ENCODE measurements at places on chromosomes 11 and 22.

DNA sequence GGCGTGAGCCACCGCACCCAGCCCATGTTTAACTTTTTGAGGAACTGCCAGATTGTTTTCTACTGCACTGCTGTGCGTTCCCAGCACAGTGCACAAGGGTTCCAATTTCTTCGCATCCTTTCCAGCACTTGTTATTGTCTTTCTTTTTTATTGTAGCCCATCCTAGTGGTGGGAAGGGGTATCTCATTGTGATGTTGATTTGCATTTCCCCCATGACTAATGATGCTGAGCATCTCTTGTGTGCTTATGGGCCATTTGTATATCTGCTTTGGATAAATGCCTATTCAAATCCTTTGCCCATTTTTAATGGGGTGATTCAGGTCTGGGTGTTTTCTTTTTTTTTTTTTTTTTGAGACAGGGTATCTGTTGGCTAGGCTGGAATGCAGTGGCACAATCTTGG, 36.6 kb upstream of the SYT7 start:
- no peak for DNase-seq

- DNase-seq = no peak
Measured at GRCh38 chr11:34302046-34302921, 55.5 kb downstream of the ABTB2 start.

GRCh38 chr11:72293910-72294615, 50.1 kb upstream of the PHOX2A start:
- no peak for DNase-seq

DNA sequence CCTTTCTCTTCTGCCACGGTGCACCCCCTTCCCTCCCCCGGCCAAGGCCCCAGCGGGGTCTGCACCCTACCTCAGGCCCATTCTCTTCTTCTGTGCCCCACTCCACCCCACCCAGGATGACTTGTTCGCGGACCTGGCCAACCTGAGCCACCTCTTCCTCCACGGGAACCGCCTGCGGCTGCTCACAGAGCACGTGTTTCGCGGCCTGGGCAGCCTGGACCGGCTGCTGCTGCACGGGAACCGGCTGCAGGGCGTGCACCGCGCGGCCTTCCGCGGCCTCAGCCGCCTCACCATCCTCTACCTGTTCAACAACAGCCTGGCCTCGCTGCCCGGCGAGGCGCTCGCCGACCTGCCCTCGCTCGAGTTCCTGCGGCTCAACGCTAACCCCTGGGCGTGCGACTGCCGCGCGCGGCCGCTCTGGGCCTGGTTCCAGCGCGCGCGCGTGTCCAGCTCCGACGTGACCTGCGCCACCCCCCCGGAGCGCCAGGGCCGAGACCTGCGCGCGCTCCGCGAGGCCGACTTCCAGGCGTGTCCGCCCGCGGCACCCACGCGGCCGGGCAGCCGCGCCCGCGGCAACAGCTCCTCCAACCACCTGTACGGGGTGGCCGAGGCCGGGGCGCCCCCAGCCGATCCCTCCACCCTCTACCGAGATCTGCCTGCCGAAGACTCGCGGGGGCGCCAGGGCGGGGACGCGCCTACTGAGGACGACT, 15.9 kb downstream of the RTN4RL2 start:
- DNase-seq = no peak

DNA sequence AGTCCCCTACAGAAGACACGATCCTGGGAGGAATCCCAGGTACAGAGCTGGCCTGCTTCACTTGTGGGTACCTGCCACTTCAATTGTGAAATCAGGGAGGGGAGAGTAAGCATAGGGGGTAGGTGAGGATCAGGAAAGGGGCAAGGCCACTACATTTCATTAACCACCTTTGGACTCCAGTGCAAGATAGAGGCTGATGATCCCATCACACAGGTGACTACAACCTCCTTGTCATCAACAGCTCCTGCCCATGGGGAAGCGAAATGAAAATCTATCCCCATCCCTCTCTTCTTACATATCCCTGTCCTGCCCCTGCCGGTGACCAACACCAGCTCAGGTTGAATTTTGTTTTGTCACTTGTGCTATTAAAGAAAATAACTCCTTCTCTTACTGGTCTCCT, 64.7 kb upstream of the VPREB1 start:
- no peak for DNase-seq

- DNase-seq = no peak
Measured at GRCh38 chr11:8773916-8774539, 91.4 kb downstream of the RPL27A start.

GRCh38 chr22:22939588-22940368, 52.2 kb downstream of the IGLL5 start:
- DNase-seq = no peak

- DNase-seq = no peak
Measured at GRCh38 chr11:47284151-47284550, 14.2 kb downstream of the MADD start.

- DNase-seq = no peak
Measured at GRCh38 chr11:86551288-86552092, 120.9 kb downstream of the ME3 start.

DNA sequence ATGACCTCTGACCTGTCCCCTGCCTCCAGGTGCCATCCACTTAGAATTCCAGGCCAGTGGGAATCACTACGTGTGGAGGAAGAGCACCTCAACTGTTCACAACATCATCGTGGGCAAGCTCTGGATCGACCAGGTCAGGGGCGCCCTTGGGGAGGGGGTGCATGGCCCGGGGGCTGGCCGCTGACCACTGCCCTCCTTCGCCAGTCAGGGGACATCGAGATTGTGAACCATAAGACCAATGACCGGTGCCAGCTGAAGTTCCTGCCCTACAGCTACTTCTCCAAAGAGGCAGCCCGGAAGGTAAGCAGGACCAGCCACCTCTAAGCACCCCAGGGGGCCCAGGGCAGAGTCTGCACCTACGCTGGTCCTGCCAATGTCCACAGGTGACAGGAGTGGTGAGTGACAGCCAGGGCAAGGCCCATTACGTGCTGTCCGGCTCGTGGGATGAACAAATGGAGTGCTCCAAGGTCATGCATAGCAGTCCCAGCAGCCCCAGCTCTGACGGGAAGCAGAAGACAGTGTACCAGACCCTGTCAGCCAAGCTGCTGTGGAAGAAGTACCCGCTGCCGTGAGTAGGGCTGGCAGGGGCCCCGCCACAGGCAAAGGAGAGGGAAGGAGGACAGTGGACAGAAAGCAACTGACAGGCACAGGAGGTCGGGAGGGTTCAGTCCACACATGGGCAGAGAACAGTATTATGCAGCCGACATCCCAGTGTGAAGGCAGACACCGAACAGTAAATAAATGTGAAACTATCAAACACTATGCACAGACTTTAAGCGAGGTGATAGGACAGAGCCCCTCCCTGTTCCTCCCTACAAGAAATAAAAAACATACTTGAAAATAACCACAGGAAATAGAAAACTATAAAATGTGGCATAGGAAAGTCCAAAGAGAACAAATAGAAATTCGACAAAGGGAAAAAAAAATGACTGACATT, 74.9 kb downstream of the MORC2 start:
- no peak for DNase-seq

DNA sequence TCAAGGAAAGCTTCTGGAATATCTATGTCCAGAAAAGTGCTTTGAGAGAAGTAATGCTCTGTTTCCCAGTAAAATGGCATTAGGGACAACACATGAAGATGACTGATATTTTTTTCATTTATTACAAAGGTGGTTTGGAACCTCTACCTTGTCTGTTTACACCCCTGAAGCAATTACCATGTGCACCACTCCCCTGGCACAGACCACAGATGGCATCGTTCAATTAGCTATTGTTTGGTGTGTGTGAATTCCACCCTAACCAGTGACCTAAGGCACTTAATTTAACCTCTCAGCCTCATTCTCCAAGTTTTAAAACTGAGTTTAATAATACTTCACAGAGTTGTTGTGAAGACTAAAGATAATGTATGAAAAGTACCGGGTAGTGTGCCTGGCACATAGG, 127.6 kb upstream of the BMAL1 start:
- DNase-seq = no peak

- DNase-seq = no peak
Measured at GRCh38 chr11:94668212-94668793, 99.9 kb upstream of the AMOTL1 start.

DNA sequence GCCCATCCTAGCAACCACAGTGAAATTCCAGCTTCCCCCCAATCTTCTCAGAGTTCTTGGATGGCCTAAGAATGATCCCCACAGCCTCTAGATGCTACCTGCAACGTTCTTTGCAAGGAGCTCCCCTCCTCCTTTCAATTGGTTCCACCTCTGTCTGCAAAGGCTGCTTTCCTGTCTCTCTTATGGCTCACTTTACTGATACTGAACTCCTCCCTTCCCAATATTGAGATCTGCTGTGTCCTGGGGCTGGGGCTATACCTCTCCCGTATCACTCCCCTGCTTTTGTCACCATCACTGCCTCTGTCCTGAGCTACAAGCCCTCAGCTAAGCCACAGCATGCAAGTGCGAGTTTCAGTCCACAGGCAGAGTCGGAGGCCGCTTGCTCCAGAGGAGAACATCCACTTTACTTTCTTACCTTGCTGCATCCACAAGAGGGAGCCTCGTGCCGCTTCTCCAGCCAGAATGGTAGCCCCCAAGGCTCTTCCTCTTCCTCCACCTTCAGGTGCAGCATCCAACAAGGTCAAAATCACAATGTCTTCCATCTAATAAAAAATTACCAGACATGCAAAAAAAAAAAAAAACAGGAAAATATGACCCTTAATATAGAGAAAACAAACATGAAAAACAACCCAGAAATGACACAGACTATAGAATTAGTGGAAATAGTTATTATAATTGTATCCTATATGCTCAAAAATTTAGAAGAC, 48.6 kb upstream of the TMEM45B start:
- no peak for DNase-seq

DNA sequence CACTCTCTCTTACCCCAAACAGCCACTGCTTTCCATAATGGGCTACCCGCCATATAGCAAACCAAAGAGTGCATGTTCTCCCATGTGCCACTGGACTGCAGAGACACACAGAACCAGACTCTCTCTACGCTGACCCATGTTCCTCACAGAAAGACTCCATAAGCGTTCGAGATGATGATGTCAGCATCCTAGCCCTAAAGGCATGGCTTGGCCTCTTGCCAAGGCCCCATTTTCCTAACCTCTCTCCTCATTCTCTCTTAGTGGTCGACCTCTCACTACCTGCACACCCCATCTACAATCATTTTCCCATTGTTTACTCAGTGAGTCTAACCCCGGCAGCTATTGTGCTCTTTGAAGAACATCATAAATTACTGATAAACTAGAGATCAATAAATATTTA, 4.9 kb downstream of the NDUFC2 start:
- no peak for DNase-seq

- DNase-seq = peak; percentile 1
Measured at GRCh38 chr11:1693327-1694063, 3.5 kb upstream of the KRTAP5-6 start.

GRCh38 chr11:34261820-34262219, 96.0 kb downstream of the ABTB2 start:
- DNase-seq = no peak

DNA sequence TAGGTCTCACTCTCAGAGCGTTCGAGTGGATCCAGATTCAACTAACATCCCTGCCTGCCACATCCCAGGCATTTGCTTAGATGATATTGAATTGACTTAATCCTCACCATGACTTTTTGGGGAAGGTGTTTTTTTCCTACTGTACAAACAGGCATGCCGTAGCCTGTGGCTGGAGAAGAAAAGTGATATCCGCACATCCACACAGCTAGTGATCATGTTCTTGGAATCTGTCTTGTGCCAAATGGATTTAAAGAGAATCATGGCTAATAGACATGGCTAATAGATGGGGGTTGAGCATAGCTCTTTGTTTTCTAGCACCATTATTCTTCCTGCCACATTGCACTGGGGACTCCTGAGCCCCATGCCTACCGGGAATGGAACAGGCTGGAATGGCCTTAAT, 82.1 kb upstream of the THY1 start:
- no peak for DNase-seq

DNA sequence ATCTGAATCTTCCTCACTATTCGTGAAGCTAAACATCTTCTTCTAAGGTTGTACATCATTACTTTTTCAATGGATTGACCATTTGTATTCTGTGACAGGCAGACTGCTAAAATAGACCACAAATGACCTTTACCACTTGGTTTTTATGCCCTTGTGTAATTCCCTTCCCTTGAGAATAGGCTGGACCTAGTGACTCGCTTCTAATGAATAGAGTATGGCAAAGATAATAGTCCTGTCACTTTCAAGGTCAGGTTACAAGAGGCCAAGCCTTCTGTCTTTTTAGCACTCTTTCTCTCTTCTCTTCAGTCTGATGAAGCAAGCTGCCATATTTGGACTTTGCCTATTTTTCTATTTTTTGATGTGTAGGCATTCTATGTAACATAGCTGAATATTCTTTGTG, 492.9 kb downstream of the SOX6 start:
- DNase-seq = no peak

DNA sequence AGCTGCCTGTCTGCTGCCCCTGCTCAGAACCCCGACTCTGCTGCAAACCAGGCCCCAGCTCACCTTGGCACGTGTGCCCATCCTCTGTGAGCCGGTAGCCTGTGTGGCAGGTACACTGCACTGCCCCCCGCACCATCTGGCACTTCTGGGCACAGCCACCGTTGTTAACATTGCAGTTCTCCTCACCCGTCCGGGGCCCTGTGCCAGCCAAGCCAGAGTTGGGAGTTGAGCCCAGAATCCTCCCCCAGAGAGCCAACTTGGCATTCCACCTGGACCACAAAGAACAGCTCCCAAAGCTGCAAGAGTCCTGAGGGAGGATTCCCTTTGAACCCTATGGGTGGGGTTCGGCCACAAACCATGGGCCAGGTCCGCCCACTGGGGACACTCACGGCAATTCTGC, 22.5 kb downstream of the LRP4 start:
- DNase-seq = no peak

DNA sequence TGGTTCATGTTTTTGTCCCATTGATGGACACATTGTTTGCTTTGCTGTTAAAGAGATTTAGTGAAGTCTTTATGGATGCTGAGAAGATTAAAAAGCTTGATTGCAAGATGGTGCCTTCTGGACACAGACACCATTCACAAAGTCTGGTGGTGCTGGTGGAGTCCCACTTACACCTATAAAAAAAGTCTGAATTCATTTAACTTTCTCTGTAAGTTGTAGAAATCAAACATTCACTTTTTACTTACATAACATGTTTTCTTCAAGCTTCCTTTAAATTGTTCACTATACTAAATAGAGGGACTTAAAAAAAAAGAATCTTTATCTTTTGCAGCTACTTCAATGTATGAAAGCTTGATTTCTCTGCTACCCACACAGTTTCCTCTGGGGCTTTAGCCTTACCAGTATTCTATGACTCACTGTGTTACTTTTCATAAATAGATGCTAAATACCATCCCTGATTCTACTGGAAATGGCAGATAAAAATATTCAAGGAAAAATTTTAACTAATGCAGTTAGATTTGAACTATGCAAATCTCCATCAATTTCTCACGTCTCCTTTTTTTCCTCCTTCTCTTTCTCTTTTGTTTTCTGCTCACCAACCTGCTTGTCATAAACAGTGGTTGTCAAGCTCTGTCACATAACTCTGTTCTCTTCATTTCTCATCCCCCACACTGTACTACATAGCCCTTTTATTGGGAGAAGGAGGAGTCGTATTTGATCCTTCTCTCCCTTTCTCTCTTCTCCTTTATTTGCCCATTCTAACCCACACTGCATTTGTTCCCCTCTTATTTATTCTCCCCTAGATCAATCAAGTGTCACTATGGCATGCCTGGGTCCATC, 89.7 kb downstream of the FAM76B start:
- no peak for DNase-seq

Measured in NCI-H2081 treated with DMSO at 0.1 percent for 48 hours (cell line).